ENCODE measurements at places on chromosomes 6 and 20. TPM values are rescaled to one million over a fixed set of nuclear protein-coding genes. Genes with fewer than 3 reads are reported as not detected.

The ECT2L gene
- total RNA-seq = 0.89 TPM

The OR2J3 gene
- total RNA-seq = 0.11 TPM

The TTK gene
- 14.0 TPM for total RNA-seq

The LY6G6D gene
- total RNA-seq = 6.6 TPM

The FNDC1 gene
- 29.2 TPM for total RNA-seq

The CEP57L1 gene
- 50.7 TPM for total RNA-seq

The C2 gene
- 8.4 TPM for total RNA-seq

The TDRD6 gene
- total RNA-seq = 0.44 TPM

The MYB gene
- total RNA-seq = 2.2 TPM

The ATP9A gene
- total RNA-seq = 187 TPM

The KIFC1 gene
- total RNA-seq = 12.9 TPM

- no peak for DNase-seq
These were observed 8.5 kb upstream of the RSPO4 start for GRCh38 chr20:1010659-1011058.

GRCh38 chr6:158268361-158269147 is 43.7 kb upstream of the TULP4 start:
- DNase-seq = no peak

DNA sequence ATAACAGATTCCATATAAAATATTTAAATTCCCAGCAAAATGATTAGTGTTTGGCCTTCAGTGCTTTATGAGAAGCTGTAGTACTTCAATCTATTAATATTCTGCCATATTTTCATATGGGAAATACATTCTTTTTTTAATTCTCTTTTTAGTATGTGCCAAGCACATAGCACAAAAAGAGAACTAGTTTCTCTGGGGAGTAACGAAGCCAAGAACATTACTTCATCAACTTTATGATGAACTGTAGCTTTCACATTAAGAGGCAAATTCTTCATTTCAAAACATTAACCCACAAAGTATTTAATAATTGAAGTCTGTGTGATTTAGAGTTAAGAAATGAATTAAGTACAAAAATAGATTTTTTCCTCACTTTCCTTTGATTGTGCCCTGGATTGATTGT is 281.0 kb upstream of the EYS start:
- DNase-seq = no peak

- no peak for DNase-seq
These were observed 41.9 kb downstream of the FOXP4 start for GRCh38 chr6:41588111-41588510.

DNA sequence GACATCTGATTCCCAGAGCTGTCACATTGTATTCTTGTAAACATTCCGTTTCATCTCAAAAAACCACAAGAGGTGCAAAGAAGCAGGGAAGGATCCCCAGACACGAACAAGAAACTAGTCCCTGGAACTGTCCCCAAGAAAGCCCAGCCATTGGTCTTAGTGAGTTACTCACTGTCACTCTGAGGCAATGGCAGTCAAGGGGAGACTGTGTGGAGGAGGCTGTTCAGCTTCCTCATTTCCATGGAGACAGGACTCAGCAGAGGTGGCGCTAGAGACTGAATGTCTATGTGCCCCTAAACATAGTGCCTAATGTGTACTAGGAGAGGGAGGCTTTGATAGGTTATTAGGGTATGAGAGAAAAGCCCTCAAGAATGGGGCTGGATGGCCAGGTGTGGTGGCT is 11.1 kb downstream of the ULBP1 start:
- DNase-seq = no peak

- no peak for DNase-seq
These were observed 15.5 kb downstream of the TXNDC5 start for GRCh38 chr6:7895125-7895423.

DNA sequence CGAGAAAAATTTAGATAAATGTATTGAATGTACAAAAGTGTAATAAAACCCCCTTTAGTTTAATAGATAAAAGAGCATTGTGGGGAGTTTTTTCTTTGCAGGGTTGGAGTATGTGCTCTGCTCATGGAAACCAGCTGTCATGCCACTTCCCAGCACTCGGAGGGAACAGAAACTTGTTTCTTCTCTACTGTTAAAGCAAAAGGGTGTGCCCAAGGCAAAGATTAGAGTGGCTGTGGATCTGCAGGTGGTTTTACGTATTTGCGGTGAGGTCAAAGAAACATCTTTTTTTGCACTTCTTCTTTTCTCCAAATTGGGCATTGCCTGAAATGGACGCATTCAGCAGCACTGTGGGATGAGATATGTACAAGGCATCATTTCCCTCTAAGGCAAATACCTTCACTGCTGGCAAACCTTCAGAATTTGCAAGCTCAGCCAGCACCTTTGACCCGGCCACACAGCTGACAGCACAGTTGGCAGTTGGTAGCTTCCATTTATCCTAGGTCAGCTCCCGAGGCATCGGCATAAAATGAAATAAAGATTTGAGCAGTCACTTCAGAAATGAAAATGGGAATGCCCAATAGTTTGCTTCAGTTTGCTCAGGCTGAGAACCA is 178.4 kb upstream of the EYA4 start:
- DNase-seq = no peak

GRCh38 chr6:23927935-23928334 is 198.1 kb upstream of the NRSN1 start:
- DNase-seq = no peak

DNA sequence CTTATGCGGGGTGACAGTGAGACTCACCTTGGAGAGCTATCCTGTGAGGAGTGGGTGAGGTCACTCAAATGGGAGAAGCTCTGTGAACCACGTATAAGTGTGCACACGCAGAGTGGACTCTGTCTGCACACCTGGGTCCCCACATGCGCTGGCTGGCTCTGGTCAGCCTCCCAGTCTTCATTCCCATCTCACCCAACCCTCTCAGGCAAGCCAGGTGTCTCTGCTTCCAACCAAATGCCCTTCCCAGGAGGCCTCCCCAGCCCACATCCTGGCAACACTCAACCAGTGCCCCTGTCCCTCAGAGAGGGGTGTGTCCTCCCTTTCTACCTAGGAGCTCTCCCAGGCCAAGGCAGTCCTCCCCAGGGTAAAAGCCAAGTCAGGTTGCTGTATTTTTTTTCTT is 8.0 kb upstream of the PI16 start:
- DNase-seq = no peak

DNA sequence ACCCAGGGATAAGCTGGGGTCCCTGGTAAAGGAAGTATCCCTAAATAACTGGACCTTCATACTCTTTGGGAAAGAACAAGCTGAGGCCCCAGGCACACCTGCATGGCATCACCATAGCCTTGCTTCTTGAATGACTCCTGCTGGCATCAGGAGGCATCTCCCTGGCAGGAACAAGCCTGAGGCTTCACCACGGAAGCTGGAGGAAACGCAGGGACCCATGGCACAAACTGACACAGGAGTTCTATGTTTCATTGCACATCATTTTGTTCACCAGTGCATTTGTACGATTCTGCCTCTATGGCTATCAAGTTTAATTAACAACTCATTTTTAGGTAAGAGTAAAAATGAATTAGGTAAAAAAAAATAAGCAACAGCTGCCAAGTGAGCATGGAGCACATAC is 619 bp upstream of the PDE7B start:
- no peak for DNase-seq

- DNase-seq = no peak
These were observed 50.8 kb downstream of the SMPDL3A start for GRCh38 chr6:122839906-122840305.

- no peak for DNase-seq
These were observed 74.9 kb downstream of the HS3ST5 start for GRCh38 chr6:114267897-114268296.

DNA sequence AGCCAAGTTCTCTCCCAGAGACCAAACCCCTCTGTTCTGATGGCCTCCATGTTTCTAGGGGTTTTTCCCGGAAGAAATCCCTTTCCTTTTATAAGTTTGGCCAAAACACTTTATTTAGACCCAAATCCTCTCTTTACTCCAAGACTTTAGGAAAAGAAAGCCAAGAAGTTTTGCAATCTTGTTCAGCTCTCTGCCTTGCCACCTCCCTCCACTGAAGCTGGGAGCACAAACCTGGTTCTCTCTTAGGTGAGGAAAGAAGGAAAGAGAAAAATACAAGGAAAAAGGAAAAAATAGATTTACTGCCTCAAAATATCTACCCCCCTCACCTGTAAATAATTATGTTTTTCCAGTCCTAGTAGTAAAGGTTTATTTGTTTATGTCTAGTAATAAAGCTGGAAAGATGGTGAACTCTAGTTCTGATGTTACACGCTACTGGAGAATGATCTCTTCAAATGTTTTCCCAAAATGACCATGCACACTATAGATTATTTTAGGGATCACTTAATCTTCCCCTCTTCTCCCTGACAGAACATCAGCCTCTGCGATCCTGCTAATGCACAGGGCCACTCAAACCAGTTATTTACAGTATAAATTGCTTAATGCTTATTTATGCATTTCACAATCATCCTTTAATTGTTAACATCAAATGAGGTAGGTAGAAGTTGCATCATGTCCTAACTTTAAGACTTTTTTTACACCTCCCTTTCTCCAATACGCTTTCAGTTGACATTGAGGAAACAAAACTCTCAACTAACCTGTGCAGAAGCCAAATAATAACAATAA is 10.9 kb upstream of the ARG1 start:
- no peak for DNase-seq

DNA sequence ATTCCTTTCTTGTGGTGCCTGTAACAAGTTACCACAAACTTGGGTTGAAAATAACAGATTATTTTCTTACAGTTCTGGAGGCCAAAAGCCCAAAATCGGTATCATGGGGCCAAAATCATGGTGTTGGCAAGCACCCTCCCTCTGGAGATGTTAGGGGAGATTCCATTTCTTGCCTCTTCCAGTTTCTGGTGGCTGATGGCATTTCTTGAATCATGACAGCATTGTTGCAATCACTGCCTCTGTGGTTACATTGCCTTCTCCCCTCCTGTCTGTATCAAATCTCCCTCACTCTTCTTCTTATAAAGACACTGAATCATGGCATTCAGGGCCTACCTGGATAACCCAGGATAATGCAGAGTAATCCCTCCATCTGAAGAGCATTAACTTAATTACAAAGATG is 17.9 kb upstream of the TENT5A start:
- DNase-seq = no peak

DNA sequence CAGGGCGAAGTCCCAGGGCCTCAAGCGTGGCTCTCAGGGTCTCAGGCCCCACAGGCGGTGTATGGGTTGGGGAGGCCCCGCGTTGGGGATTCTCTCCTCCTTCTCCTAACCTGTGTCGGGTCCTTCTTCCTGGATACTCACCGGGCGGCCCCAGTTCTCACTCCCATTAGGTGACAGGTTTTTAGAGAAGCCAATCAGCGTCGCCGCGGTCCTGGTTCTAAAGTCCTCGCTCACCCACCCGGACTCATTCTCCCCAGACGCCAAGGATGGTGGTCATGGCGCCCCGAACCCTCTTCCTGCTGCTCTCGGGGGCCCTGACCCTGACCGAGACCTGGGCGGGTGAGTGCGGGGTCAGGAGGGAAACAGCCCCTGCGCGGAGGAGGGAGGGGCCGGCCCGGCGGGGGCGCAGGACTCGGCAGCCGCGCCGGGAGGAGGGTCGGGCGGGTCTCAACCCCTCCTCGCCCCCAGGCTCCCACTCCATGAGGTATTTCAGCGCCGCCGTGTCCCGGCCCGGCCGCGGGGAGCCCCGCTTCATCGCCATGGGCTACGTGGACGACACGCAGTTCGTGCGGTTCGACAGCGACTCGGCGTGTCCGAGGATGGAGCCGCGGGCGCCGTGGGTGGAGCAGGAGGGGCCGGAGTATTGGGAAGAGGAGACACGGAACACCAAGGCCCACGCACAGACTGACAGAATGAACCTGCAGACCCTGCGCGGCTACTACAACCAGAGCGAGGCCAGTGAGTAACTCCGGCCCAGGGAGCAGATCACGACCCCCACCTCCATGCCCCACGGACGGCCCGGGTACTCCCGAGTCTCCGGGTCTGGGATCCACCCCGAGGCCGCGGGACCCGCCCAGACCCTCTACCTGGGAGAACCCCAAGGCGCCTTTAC is at the start of gene HLA-G:
Gene HLA-G (plus strand): TSS at position 247 of the 892 bp plus-strand sequence. CDS start 20 bp downstream, at position 267.
- DNase-seq = peak; percentile 10

GRCh38 chr6:168953461-168953860 is 300.2 kb downstream of the THBS2 start:
- DNase-seq = no peak

GRCh38 chr6:25014791-25015560 is 79.2 kb upstream of the RIPOR2 start:
- DNase-seq = peak; percentile 96

GRCh38 chr6:3697609-3698008 is 53.9 kb downstream of the PXDC1 start:
- DNase-seq = no peak

DNA sequence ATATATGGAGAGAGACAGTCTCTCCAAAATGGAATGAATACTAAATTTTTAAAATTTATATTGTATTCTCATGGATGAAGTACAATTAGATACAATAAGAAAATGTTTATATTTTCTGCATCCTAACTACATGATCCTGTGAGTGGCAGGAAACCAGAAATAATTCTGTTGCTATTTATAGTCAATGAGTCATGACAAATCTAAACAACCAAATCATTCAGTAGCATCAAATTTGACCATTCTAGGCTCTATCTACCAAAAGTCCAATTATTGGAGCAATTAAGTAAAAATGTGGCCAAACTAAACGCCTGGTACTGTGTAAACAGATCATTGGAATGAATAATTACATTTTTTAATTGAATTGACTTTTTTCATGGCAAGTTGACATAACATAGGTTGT is 959.8 kb downstream of the EPHA7 start:
- no peak for DNase-seq

- DNase-seq = peak; percentile 35
These were observed 23.9 kb downstream of the C20orf203 start for GRCh38 chr20:32649697-32650400.

Measured in spinal cord (tissue), 10 donors.